ENCODE measurements at places on chromosomes 11 and 22.

DNA sequence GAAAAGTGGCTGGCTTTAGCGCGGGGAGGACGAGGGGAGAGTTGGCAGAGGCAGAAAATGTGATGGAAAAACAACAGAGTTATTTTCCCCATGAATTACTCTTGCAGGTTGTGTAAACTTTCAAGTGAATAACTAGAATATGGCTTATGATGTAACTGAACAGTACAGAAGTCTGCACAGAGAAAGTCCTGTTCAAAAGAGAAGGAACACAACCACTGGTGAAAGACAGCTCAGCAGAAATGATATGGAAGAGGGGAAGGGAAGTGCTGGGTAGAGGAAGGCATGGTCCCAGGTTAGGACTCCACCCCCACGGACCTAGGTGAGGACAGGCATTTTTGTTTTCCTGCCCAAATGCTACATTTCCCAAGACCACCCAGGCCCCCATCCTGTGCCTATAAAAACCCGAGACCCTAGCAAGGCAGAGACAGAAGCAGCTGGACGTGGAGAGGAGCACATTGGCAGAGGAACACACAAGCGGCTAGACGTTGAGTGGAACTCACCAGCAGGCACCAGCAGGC lies 77.7 kb downstream of the MAML2 start:
- no peak for DNase-seq

GRCh38 chr11:29628609-29629008 lies 388.2 kb downstream of the KCNA4 start:
- DNase-seq: no peak

DNA sequence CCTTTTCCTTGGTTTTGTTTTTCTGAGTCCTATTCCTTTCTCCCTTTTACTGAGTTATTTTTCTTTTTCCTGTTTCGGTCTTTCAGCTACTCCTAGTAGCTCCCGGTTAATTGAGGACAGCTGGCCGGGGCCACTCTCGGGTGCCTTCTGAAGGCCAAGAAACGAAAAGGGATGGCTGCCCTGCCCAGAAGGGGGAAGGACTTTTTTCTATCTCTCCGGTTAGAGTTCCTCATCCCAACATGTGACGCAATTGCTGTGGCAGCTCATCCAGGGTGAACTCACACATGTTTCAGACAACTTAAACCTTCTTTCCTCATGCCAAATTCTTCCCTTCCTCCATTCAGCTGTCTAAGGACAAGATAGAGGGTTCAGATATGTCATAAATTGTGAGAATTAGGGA lies 83.6 kb downstream of the PIWIL4 start:
- no peak for DNase-seq

GRCh38 chr11:72812967-72813739 lies 1.1 kb upstream of the ATG16L2 start:
- DNase-seq: peak; percentile 91

GRCh38 chr11:119055901-119056300 lies 1.1 kb downstream of the HYOU1 start:
- peak; percentile 38 for DNase-seq

- no peak for DNase-seq
Measured at GRCh38 chr22:25702571-25703167, 39.3 kb upstream of the MYO18B start.
